Activated CD8-positive, alpha-beta T cell treated with anti-CD3 and anti-CD28 coated beads, Interleukin-2, amount 10 ng/mL, durations not matched to agents 7 days and 5 days (primary cell): ENCODE measurements at places on chromosomes 6 and 20. TPM values are rescaled to one million over a fixed set of nuclear protein-coding genes. Genes with fewer than 3 reads are reported as not detected.

TMEM217 gene
- total RNA-seq, result 3.1 TPM

TREML2 gene
- total RNA-seq, result 24.9 TPM

ESR1 gene
- total RNA-seq, result 0.71 TPM

MDFI gene
- not detected for total RNA-seq

TNFRSF6B gene
- total RNA-seq, result not detected

TBP gene
- 21.5 TPM for total RNA-seq

CYP21A2 gene
- total RNA-seq, result not detected

HLA-DOA gene
- total RNA-seq, result 4.2 TPM

DNA sequence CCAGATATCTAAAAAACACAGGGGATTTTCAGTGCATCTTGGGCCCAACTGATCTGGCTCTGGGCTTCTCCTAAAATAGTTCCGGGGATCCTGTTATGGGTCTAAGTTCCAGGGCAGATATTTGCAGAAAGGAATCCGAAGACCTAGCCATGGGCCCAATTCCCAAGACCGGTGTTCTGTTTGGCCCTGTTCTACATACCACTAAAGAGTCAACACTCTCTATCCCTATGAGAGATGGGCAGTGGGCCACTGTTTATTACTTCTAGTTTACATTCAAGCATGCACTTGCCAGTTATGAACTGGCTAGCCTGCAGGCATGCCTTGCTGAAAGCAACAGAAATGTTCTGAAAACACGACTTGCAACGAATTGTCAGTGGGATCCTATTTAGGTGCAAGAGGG is 87.4 kb upstream of the PLCB4 start:
- DNase-seq, result no peak

DNA sequence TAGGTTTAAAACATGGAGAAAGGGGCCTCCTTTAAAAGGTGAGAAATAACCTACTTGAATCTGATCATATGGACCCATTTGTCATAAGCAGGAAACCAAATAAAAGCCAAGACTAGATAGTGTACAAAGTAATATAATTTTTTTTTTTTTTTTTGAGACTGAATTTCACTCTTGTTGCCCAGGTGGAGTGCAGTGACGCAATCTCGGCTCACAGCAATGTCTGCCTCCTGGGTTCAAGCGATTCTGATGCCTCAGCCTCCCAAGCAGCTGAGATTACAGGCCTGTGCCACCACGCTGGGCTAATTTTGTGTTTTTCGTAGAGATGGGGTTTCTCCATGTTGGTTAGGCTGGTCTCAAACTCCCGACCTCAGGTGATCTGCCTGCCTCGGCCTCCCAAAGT is 89.2 kb downstream of the SASH1 start:
- no peak for DNase-seq

- DNase-seq, result no peak
These were observed 1216.2 kb upstream of the CITED2 start for GRCh38 chr6:140590641-140591040.

DNA sequence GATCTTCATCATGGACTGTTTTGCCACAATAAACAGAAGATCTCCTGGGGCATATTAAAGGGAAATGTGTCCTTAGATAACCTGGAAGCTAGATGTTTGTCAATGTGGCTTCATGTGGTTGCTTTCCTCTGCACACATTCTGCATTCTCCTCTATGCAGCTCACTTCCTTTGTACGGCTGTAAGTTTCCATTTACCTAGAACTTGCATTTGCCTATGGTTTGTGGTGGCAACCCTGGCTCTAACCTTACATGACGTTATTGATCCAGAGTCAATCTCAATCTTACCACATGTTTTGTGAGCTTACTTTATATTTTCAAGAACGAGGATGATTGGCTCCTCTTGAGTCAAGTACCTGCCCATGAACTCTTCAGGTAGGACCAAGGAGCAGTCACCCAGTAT is 863.1 kb downstream of the MAFB start:
- no peak for DNase-seq

GRCh38 chr6:104187616-104188015 is 672.1 kb downstream of the HACE1 start:
- no peak for DNase-seq

DNA sequence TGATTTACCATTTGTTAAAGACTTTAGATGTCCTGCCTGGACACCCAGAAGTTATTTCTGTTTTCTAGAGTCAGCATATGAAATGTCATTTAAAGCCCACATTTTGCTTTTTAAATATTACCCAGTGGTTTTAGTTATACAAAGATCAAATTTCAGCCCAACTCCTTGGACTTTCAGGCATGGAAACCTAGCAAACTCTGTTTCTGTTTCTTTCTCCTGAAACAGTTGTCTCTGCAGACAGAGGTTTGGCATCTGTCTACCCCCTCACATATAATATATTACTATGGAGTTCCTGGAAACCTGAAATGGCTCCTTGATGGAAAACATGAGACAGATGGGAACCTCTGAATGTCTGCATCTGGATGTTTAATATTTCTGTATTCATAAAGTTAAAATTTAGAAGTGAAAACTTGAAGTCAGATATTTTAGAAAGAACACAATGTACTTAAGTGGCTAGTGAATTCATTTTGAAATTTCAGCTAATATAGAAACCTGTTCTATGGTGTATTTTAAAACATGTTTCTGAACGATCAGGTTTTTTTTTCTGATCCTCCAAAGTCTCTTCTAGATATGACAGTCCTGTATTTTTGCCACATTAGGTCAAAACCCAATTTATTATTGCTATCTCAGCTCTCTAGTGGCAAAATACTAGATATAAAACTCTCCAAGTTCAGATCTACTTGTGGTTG is 743.3 kb downstream of the CD109 start:
- no peak for DNase-seq

GRCh38 chr6:70889270-70889669 is 67.6 kb downstream of the B3GAT2 start:
- no peak for DNase-seq

DNA sequence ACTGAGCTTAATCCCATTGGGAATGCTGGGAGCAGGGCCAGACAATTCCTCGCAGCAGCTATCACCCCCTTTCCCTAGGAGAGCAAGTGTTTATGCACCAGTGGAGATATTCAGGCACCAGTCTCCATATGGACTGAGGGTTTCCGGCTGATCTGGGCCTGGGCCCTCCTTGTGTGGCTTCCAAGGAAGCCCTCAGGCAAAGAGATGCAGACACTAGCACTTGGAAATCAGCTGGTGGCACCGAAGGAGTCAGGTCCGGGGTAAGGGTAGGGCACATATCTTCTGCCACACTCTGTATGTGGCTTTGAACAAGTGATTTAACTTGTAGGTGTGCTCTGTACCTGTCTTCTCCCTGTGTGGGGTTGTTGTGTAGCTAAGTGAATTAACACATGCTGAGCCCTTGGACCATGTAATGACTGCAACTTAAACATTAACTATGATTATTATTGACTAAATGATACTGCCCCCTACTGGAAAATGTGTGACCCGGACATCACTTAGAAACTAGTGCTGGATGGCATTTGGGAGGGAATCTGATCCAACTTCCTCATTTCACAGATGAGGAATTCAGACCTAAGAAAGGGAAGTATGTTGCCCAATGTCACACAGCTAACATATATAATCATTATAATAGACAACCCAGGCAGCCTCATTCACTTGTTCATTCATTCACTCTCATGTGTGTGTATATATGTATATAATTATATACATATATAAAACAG is 19.3 kb upstream of the WFDC2 start:
- DNase-seq, result peak; percentile 42

- no peak for DNase-seq
These were observed 347.0 kb upstream of the HSF2 start for GRCh38 chr6:122052346-122052900.

GRCh38 chr20:5745416-5746030 is 4.7 kb upstream of the SHLD1 start:
- no peak for DNase-seq

DNA sequence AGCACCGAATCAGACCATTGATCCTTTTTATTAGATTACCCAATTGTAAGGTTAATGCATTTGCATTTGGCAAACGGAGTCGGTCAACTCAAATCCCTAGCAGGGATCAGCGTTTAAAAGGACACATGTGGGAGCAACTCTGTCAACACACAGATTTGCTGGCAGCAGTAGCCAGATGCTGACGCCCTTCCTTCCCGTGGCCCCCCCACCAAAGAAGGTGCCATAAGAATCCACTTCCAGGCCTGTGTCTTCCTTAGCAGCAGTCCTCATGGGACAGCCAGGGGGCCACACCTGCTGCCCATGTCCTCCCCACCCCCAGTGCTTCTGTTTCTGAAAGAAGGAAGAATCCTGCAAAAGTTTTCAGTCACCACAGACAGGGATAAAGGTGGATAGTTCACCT is 24.5 kb upstream of the MAFB start:
- DNase-seq, result no peak

DNA sequence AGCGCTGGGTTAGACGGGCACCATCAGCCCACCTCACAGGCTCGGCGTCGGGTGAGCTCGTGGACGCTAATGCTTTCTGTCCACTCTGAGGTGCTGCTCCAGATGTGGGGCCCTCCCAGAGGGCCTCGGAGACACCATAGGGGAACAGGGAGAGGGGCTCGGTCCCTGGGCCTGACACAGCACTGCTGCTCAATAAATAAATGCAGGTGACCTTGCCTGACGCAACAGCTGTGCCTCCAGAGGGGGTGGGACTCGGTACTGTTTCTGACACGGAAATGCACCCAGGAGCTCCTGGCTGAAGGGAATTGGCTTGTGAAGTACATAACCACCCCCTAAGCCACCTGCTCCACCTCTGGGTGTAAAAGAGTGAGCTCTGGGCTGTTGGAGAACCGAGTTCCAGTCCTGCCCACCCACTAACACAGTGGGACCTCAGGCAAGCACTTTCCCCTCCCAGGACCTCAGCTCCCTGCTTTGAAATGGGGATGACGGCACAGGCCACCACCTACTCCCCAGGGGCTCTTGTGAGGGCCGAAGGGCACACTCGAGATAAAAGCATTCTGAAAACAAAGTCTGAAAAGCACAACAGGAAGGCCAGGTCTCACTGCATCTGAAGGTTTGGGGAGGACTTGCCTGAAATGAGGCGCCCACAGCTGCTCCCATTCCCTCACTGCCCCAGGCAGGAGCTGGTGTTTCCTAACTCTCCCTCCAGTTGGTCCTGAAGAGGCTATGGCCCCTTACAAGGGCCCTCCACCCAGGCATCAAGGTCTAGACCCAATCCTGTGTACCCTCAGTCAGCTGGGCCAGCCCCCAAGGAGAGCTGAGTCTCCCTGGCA is 6.7 kb downstream of the KCNK15 start:
- DNase-seq, result no peak

GRCh38 chr6:167272151-167272550 is 19.0 kb upstream of the UNC93A start:
- DNase-seq, result no peak

DNA sequence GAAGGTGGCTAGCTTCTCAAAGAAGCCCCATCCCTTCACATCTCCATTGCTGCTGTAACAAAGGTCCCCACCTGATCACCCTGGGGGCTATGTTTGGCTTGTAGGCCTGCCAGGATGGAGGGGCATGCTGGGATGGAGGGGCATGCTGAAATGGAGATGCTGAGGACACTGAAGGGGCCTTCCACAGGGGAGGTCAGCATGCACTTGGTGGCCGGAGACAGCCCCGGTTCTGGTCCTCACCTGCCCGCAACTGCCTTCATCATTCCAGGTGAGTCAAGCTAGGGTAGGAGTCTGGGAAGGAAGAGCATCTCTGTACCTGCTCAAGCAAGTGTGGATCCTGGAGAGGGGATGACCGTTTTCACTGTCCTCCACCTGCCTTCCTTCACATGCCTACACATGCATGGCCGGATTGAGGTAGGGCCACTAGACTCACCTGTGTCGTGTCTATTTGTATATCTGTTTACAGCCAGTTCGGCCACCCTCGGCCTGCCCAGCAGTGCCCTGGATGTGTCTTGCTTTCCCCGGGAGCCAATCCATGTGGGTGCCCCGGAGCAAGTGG is 6.0 kb downstream of the L3MBTL1 start:
- DNase-seq, result no peak

GRCh38 chr6:147060636-147061035 is 143.6 kb upstream of the STXBP5 start:
- no peak for DNase-seq

GRCh38 chr6:149323925-149324324 is 6.4 kb downstream of the TAB2 start:
- no peak for DNase-seq

- DNase-seq, result no peak
These were observed 487.7 kb upstream of the CDH4 start for GRCh38 chr20:60764328-60764727.

- DNase-seq, result no peak
These were observed 207.4 kb downstream of the DLL1 start for GRCh38 chr6:170083236-170084051.

GRCh38 chr6:47654255-47654654 is 44.1 kb upstream of the ADGRF4 start:
- no peak for DNase-seq

DNA sequence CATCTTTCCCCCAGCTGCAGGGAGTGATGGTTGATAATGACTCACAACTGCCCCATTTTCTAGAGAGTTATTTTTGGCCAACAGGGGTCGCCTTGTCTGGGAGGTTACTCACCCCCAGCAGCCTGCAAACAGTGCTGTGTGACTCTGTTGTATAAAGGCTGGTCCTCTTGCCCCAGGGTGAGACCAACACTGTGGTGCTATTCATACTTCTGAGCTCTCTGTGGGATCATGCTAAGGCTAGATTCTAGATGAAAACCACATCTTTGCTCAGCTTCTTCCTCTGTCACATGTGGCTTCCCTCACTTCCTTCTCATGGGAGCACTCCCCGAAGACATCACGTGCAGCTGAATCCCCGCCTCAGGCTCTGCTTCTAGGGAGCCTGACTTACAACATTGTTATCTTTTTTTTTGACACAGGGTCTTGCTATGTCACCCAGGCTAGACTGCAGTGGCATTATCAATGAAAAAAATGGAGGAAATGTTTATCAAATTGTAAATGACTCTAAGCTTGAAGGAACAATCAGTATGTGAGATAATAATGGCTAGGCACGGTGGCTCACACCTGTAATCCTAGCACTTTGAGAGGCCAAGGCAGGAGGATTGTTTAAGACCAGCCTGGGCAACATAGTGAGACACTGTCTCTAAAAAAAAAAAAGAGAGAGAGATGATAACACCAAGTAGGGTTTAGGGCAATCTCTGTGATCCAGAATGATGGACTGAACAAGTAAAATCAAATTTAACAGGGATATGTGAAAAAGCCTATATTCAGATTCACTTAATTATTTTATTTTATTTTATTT is 55.7 kb upstream of the SLC23A2 start:
- DNase-seq, result peak; percentile 90

DNA sequence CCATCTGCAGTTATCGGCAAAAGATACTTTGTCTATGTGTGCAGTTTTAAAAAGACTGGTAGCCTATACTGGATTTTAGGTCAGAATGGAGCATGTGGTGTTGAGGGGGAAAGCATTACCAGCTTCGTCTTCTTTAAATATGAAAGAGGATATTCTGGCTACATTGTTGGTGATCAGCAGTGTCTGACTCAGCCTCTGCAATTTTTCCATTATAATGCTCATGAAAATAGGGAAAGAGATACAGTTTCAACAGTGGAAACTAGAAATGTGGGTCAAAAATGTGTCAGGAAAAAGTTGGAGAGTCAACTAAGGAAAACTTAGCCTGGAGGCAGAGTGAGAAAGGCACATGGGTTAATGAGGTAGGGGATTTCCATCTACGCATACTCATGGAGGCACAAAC is 45.2 kb downstream of the HDGFL1 start:
- DNase-seq, result no peak
